ENCODE measurements at places on chromosomes 5 and 9.

DNA sequence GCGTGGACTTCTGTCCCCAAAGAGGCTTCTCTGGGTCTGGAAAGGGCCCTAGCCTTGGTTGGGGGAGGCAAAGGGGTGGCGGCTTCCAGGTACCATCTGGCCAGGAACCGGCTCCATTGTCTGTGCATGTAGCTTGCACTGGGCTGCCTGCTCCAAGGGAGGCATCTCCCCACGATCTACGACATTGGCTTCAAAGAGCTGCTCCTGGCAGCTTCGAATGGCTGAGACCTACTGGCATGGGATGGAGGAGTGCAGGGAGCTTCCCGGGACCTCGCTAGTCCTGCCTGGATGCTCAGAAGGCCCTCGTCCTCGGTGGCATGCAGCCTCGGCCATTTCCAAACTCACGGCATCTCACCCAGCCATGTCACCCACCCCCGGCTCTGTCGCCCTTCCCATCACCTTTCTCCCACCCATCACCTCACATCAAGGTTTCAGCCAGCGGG is 137.8 kb downstream of the KCNIP1 start:
- no peak for DNase-seq

GRCh38 chr5:53820119-53820801 is 259.8 kb downstream of the NDUFS4 start:
- DNase-seq = no peak

- DNase-seq = no peak
Observed at GRCh38 chr5:20619591-20619990, 631.6 kb upstream of the CDH18 start.

DNA sequence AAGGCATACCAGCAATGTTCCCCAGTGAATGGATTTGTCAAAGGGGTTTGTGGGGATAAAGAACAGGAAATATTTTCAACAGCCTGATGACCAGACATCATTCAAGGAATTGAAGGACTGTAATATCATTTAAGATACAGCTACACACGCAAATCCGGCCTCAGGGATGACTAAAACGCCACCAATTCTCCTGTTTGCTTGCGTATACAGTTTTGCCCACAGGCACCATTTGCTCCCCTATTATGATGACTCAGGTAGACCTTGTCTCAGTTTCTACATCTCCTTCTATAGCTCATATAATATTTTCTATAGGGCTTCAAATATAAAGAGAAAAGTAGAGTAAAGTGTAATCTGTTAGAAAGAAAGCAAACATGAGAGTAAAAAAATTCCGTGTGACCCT is 29.7 kb upstream of the ITGA1 start:
- DNase-seq = no peak

GRCh38 chr5:153350175-153350883 is 140.1 kb upstream of the GRIA1 start:
- DNase-seq = no peak

DNA sequence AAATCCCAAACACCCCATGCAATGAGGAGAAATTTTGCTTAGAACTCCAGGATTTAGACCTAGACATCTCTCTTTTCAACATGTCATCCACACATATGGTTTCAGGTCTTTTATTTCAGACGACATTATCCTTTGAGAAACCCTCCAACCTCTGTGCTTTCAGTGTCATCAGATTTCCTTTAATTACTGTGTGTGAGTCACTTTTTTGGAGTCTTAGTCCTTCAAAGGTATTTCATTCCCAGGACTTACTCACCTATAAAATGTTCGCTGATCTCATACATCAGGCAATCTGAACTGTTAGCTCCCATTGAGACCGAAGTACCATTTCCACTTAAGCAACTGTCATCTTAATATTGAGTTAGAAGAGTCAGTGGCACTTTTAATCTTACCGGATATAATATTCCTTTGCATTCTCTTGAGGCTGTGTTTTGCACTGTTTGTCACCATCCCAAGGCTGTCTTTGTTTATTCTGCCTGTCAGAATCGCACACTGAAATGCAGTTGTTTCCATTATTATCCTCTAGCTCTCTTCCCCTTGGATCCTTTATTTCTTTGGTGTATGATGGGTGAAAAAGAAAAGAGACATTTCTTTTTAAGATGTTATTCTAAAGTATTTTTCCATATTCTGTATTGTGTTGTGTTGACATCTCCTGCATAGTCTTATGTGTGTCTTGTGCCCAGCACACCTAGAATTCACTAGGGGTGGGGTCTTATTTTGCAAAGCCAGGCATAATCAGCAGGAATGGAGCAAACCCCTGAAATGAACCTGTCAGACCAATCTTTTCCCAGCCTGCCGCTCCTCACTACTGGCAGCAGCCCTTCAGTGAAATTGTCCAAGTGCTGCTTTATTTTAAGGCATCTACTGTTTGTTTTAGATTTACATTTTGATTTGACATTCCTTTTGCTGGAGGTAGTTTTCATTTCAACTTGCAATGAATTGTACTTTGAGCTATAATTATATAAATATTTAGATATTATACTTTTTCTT is 155.4 kb downstream of the PAM start:
- no peak for DNase-seq

GRCh38 chr5:170751631-170752030 is 31.9 kb upstream of the GABRP start:
- no peak for DNase-seq

GRCh38 chr9:129414377-129414992 is 206.4 kb downstream of the C9orf50 start:
- DNase-seq = no peak

GRCh38 chr5:67725604-67726003 is 490.0 kb upstream of the PIK3R1 start:
- DNase-seq = peak; percentile 37

GRCh38 chr5:74241751-74242140 is 398.8 kb downstream of the ENC1 start:
- DNase-seq = no peak

DNA sequence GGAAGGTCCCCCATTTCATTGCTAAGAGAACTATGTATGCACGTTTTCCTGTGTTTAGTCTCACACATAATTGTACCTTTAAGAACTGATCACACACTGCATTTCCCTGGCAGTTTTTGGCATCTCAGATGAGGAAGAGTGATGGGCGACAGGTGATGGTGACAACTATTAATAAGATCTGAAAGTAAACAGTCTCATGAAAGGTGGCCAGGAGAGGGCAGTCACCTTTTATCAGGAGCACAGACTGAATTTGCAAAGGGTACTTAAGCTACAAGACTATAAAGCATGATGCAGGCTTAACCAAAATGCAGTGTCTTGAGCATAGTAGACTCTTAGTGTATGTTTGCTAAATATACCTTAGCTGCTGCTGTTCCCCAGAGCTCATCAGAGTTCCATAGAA is 91.5 kb downstream of the GHR start:
- DNase-seq = no peak

GRCh38 chr9:18368206-18368605 is 105.7 kb upstream of the ADAMTSL1 start:
- no peak for DNase-seq

DNA sequence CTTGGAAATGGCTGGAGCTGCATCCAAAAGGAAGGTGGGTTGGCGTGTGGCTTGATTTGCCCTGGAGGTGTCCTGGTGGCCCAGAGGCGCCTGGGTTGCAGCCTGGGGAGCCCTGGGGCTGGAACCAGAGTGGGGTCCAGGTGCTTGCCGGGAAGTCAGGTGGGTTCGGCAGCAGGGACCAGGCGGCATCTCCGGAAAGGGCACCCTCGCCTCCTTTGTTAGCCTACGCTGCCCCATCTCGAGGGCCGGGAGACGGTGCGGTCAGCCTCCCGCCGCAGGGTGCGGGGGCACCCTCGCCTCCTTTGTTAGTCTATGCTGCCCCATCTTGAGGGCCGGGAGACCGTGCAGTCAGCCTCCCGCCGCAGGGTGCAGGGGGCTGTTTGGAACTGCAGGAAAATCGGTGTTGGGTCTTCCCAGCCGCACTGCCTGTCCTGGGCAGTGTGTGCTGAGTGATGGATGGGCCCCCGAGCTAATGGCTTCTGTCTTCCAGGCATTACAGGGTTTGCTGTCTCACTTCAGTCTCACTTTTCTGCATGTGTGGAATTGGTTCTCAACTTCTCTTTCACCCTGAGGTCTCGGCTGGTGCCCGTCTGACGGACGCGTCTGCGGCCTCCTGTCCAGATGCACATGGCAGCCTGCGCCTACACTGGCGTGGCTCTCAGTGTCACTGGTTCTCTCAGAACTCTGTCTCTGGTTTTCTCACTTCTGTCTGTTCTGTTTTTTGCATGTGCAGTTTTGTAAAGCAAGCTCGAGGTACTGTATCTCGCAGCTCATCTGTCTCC is 139.0 kb downstream of the CACNA1B start:
- DNase-seq = no peak

GRCh38 chr5:54146390-54146789 is 164.0 kb downstream of the ARL15 start:
- no peak for DNase-seq

DNA sequence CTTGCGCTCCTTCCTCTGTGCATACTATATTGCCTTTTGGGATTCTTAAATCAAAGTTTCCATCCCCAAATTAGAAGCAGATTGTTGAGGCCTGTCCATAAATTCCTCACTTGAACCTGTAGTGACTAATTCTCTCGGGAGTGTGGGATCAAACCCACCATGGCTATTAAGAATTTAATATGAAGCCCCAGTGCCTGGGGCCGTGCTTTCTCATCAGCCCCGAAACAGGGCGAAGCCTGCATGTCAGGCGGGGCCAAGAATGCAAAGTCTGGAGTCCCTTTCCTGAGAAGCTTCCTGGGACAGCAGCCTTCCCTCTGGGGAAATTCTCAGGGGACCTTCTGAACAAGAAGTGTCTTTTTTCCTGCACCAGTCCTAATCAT is 29.3 kb upstream of the FAT2 start:
- no peak for DNase-seq

DNA sequence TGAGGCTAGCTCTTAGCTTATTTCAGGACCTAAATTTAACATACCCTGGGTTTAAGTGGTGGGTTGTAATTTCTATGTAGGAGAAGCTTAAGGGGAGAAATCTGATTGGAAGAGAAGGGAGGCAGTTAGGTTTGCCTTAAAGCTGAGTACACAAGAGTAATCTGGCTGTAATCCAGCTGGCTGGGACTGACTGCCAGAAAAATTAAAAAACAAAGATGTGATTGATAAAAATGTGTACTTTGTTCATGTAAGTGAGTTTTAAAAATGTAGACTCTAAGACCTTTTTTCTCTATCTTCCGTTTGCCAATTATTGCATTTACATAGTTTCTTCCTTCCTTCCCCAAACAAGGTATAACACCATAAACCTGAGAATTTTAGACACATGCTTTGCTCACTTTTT is 17.5 kb upstream of the MSMP start:
- DNase-seq = no peak

GRCh38 chr9:34419716-34420504 is 38.5 kb downstream of the FAM219A start:
- no peak for DNase-seq

- no peak for DNase-seq
Observed at GRCh38 chr9:21027295-21027694, 4.1 kb downstream of the HACD4 start.

GRCh38 chr9:129481810-129482511 is 138.9 kb downstream of the C9orf50 start:
- DNase-seq = no peak

DNA sequence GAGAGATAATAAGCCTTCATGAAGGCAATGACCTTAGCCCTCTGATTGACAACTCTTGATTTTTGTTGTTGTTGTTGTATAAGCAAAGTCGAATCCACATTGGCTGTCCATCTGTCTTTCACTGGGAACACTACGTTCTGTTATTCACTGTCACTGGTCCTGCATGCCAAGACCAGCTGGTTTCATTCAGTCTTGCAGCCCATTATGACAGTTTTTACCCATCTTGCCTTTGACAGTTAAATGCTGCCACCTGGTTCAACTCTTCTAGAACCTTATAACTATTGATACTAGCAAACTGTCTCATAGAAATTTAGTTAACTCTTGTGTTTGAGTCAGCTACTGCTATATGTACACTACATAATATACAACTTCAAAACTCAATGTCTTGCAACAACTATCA is 382.3 kb upstream of the CDH10 start:
- DNase-seq = no peak

DNA sequence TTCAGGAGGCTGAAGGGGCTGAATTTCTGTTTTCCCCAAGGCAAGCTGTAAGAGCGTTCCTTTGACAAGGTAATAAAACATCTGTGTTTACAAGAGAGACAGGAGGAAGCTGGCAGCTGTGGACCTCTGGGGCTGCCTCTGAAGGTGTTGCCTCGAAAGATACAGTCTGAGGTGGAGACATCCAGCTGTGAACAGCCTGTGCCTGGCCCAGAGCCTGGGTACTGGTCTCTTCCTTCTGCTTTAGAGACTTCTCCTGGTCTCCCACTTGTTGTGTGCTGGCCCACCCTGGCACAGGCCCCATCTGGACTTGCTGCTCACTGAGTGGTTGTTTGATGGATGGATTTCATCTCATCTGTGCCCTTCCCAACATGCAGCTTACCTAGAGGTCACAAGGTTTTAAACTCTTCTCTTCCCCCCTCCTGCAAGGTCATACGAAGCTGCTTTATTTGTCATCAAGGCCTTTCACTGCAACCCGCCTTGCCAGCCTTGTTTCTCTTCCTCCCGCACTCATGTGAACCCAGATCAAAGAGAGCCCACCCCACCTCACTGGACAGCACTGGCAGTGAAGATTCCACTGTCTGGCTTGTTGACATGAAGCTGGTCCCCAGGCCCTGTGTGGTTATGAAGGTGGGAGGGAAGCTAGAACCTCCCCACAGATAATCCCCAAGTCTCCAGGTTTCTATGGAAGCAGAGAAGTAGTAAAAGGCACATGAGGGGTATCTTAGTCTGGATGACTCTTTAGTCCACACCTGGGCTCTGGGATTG is 35.0 kb upstream of the ALDH1B1 start:
- DNase-seq = no peak
